Ascending aorta (tissue), 2 donors: ENCODE measurements at places on chromosomes 7 and 10. TPM values are rescaled to one million over a fixed set of nuclear protein-coding genes. Genes with fewer than 3 reads are reported as not detected.

The PDK4 gene
- 227 TPM for total RNA-seq

The LIPM gene
- total RNA-seq: not detected

The UNCX gene
- total RNA-seq: not detected

The HGF gene
- 11.7 TPM for total RNA-seq

The STEAP2 gene
- 18.7 TPM for total RNA-seq

The TMEM106B gene
- 21.3 TPM for total RNA-seq

The NPC1L1 gene
- total RNA-seq: not detected

The AS3MT gene
- 1.4 TPM for total RNA-seq

The SPDYE11 gene
- total RNA-seq: not detected

The MMD2 gene
- total RNA-seq: not detected

The GHRHR gene
- not detected for total RNA-seq

The NRF1 gene
- total RNA-seq: 3.1 TPM

The GIMAP2 gene
- 12.3 TPM for total RNA-seq

The TBXAS1 gene
- 3.8 TPM for total RNA-seq

The PHKG1 gene
- 1.1 TPM for total RNA-seq

The HPSE2 gene
- not detected for total RNA-seq

The CLEC5A gene
- 0.64 TPM for total RNA-seq

The SLC26A5 gene
- not detected for total RNA-seq

The PDZD7 gene
- 0.53 TPM for total RNA-seq

The SCART1 gene
- total RNA-seq: 4.8 TPM

The CLCN1 gene
- not detected for total RNA-seq

The ZMIZ1 gene
- 96.2 TPM for total RNA-seq

The VGF gene
- total RNA-seq: not detected

The C10orf53 gene
- total RNA-seq: not detected

The PLXDC2 gene
- 94.1 TPM for total RNA-seq
